Panc1 (cell line): ENCODE measurements at places on chromosomes 3 and 15. TPM values are rescaled to one million over a fixed set of nuclear protein-coding genes. Genes with fewer than 3 reads are reported as not detected.

DAPK2 gene
- 10.2 TPM for total RNA-seq

SLC24A5 gene
- not detected for total RNA-seq

BUB1B gene
- total RNA-seq = 67.8 TPM

AMT gene
- total RNA-seq = 1.1 TPM

RHOV gene
- total RNA-seq = 4.2 TPM

KBTBD8 gene
- total RNA-seq = 0.98 TPM

MAPKAPK3 gene
- 14.8 TPM for total RNA-seq

LRRC31 gene
- total RNA-seq = not detected

CYP8B1 gene
- 0.08 TPM for total RNA-seq

OR5K2 gene
- total RNA-seq = not detected
